ENCODE measurements at places on chromosomes 1 and 21.

- DNase-seq, result no peak
Observed at GRCh38 chr1:222616525-222616924, 1.4 kb upstream of the MIA3 start.

DNA sequence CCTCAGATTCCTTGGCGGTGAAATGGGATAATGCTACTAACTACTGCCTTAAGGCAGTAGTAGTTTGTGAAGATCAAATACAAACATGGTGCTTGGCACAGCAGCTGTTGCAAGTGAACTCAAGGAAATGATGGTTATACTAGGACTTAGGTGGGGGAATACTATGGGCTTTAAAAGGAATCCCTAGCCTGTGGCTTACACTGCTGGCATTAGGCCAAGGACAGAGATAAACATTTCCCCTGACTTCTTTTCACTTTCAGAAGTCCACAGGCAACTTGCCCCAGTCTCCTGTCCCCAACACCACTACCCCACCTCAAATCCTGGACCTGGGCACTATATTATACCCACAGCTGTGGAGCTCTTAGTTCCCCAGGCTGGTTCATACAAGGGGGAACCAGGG is 13.1 kb upstream of the VAMP4 start:
- no peak for DNase-seq

DNA sequence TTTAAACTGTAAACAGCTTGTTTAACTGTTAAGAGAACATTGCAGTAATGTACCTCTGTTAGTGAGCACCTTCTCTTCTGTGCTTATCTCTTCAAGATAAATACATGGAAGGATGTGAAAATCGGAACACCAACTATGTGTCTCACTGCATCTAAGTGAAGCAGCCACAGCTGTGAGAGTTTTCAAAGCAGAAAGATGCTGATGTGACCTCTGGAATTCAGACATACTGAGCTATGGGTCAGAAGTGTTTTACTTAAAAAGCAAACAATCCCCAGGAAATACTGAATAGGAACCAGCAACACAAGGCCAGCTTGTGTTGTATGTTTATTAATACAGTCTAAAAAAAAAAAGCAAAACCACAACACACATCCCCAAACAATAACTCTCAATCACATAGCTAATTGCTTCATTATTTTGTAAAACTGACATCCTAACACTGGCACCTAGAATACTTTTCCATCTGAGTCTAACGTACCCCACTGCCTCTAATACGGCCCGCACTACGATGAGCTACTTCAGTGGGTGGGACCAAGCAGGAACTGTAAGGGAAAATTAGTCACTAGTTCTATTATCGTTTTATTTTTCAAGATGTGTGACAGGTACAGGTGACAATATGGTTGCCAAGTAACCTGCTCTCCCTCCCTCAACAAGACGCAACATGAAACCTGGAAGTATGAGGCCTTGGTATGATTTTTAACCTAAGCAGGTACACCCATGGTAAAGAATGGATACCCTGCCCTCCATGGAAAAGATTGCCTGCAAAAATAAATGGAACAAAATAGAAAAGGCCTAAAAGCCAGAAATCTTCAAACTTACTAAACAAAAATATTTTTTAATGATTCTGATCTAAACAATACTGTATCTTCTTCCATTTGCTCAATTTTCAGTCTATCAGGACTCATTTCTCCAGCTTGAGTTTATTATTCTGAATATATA is 13.9 kb downstream of the ERRFI1 start:
- DNase-seq, result no peak

DNA sequence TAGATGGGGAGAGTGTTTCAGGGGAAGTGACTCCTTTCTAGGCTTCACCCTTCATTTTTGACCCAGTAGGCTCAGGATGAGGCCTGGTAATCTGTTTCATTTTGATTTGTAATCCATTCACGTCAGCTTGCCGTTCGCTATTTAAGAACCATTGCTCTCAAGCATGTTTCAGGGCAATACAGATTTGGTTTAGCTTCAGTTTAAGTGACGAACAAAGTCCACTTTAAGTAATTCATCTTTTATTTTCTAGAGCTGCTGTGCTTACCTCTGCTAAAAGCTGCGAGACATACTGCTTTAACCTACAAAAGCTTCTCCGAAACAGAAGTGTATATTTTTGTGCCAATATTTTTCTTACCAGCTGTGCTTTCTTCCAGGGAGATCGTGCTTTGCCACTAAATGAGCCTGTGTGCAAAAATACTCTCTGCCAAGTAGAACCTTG is 8.9 kb upstream of the FMO3 start:
- DNase-seq, result no peak

GRCh38 chr1:1034439-1034781 is 14.5 kb downstream of the AGRN start:
- DNase-seq, result no peak
